Stimulated activated CD4-positive, alpha-beta T cell treated with anti-CD3 and anti-CD28 coated beads, Interleukin-15, amount 100 ng/mL, for 24 hours (primary cell): ENCODE measurements at places on chromosomes 6 and 20.
A peak's percentile ranks its signal among the peaks of the same experiment; 100 is the strongest.

DNA sequence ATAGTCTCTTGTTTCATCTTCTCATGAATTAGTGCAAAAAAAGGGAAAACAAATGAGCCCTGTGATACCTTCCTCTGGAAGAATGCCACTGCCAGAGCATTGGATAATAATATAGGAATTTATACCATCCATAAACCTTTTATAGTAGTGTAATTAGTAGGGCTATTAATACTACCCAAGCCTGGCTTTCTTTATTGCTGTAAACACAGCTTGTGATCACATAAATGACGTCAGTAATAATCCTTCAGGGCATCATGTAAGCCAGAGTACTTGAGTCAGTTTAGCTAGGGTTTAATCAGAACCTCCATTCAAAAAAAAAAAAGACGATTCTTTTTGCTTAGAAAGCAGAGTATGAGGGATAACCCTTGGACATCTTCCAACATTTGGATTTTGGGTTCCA, 264.8 kb downstream of the SLC35F1 start:
- no peak for DNase-seq

- DNase-seq, result no peak
Observed at GRCh38 chr20:46062151-46062550, 27.6 kb downstream of the NCOA5 start.

- DNase-seq, result no peak
Observed at GRCh38 chr6:145733810-145734209, 1.5 kb downstream of the EPM2A start.

- no peak for DNase-seq
Observed at GRCh38 chr6:14533446-14533845, 415.9 kb downstream of the CD83 start.

DNA sequence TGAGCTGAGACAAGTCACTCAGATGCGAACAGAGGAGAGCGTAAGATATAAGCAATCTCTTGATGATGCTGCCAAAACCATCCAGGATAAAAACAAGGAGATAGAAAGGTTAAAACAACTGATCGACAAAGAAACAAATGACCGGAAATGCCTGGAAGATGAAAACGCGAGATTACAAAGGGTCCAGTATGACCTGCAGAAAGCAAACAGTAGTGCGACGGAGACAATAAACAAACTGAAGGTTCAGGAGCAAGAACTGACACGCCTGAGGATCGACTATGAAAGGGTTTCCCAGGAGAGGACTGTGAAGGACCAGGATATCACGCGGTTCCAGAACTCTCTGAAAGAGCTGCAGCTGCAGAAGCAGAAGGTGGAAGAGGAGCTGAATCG, 9.5 kb upstream of the SNRNP48 start:
- no peak for DNase-seq

DNA sequence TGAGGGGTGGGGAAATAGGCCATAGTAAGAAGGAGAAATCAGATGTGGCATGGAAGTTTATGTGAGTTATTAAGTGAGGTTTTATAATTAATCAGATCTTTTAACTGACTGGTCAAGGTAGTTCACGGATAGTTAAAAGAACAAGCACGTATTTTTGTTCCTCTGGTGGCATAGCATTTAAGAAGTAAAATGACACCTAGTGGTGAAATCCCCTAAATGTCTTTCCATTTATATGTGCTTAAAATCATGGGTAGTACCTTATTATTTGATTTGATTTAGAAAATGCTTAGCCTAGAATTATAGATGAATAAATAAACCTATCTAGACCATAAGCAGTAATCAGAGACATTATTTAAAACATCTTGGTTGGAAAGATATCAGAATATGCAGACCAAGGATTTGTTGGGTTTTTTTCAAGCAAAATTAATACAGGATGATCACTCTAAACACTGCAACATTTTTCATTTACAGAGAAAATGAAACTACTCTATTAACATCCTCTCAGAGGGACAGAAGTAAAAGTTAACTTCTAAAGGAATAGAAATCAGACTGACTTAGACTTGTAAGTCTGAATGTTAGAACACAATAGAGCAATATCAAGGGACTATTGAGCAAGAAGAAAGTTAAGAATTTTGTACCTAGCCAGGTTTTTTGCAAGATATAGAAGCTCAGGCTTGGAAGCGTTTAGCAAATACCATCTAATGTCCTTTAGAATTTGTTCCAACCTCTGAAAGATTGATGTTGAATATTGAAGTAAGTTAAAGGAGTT, 81.1 kb downstream of the STXBP5 start:
- no peak for DNase-seq

DNA sequence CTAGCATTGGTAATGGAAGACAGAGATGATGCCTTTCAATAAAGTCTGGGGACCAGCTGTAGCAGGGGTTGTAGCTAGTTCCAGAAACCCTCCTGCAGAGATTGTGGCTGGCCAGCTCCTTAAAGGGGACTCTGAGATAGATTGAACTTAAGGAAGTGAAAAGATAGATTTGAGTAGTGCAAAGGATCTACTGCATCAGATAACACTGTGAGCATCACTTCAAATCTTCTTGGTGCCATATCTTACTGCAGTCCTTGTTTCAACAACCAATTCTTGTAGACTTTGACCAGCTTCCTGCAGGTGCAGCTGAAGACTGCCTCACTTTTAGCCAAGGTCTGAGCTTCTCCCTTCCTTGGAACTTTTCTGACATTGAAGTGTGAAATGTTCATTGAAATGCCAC, 14.8 kb upstream of the CEP162 start:
- DNase-seq, result no peak

DNA sequence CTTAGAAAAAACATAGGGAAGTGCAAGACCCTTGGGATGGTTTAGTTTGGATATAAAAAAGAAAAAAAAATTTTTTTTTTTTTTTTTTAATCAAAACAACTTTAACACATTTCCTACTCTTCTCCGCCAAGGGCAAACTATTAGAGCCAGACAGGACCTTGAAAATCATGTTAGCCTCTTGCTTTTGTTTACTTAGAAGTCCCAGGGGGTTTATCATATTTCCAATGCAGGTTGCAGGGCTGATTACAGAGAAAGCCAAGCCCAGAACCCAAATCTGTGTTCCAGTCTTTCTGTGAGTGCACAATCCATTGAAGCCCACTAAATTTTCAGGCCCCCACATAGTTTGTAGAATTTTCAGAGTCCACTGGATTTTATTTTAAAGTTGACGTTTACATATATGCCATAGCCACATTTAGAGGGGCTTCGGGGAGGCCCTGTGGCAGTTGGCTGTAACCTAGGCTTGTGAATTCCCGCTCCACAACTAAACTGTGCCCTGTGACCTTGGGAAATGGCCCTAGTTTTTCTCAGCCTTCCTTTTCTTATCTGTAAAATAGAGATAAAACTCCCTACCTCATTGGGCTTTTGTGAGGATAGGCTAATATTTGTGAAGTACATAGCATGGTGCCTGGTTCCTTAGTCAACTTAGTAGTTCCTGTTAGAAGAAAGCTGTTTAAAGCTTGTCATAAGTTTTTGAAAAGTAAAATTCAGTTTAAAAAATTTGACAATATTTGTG, 55.7 kb downstream of the NCOA7 start:
- DNase-seq, result no peak

DNA sequence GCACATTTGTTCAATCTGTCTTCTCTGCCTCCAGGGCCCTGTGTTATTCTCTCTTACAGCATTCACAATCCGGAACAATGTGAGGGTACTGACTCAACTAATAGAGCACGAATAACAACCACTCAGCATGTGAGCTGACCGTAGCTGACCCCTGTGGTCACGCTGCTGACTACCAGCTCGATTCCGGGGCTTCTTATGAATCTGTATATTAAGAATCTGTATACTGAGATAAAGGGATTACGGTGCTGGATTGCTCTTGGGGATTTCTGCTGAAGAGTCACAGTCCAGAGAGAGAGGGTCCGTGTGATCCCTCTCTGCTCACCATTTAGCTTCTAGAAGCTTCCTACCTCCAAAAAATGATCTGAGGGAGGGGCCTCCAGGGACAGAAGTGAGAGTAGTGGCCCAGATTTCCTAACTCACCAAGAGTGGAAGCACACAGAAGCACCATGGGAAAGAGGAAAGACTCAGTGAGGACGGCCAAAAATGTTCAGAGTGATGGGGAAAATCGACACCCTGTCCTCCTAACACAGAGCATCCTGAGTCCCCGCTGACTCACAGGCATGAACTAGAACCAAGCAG, 156.2 kb downstream of the THBS2 start:
- DNase-seq, result no peak

DNA sequence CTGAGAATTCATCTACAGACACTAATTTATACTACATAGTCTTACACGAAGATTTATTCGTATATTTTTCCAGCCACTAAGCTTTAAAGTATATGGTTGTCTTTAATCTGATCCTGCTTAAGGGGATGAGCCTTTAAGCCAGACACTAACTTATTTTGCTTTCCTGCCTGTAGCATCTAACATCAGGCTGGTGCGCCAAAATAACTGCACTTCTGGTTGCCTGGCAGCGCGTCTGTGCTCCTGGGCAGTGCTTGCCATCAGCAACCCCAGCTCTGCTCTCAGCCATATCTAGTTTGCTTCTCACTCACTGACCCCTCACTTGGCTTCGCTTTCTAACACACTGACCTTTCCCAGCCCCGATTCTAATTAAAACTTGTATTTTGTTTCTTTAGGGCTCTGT, 21.8 kb downstream of the HMGCLL1 start:
- DNase-seq, result no peak

DNA sequence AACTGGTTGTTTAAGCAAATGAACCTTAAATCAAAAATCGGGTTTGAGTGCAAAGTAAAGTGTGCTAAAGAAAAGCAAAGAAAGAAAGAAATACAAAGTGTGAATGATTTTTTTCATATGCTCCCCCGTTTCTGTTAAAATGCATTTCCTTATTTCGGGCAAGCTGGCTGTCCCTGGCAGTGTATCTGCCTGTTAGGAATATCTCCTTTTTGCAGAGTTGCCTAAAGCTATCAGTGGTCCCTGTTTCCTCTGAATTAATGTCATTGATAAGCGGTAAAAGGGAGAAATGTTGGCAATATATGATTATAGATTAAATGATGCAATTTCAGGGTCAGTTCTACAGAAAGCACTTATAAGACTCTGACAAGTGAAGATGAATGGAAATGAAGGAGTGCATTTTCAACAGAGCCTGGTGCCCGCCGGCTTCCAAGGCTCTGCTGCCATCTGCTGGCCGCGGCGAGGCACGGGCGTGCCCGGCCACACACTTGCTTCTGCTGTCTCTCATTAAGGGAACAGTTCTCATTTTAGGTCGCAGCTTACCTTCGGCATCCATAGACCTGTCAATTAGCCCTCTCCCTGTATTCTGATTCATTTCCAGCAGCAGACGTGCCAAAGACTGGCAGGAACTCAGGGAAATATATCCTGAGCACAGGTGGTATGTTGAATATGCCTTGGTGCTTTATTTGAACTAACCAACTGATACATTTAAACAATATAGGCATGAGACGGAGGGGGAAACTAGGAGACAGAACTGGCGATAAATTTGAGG, 381.9 kb downstream of the C6orf118 start:
- DNase-seq, result peak; percentile 65

DNA sequence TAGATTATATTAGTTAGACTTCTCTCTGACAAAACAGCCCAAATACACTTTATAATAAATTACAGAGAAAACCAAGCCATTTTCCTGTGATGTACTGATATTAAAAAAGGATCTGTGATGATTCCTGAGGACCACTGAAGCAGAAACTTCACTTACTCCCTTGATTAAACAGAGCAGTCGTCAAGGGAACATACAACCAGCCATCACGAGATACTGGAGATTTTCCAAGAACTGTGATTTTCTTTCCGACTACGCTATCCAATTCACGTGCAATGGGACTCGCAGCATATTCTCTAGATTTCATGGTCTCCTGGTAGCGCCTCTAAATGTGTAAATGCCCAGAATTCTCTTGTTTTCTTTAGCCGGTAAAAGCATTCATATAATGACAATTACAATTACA, 377.4 kb downstream of the PHF3 start:
- no peak for DNase-seq

- no peak for DNase-seq
Observed at GRCh38 chr6:12033770-12034169, 21.7 kb downstream of the HIVEP1 start.

- DNase-seq, result no peak
Observed at GRCh38 chr6:74066168-74066871, 370.3 kb downstream of the CD109 start.

DNA sequence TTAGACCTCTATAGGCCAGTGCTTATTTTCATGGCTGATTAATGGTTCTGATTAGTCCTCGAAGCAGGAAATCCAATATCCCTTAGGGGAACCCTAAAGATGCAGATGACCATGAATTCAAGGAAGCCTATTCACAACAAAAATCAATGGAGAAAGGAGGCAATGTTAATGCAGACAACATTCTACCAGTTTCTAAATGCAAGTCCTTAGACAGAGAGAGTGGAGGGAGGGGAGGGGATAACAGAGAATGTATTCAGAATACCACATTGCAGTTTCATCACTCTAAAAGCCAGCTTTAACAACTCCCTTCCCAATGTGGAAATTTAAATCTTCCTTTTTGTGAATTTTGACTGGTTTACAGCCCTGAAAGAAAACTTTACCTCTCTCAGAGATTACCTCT, 87.1 kb upstream of the POU3F2 start:
- no peak for DNase-seq

DNA sequence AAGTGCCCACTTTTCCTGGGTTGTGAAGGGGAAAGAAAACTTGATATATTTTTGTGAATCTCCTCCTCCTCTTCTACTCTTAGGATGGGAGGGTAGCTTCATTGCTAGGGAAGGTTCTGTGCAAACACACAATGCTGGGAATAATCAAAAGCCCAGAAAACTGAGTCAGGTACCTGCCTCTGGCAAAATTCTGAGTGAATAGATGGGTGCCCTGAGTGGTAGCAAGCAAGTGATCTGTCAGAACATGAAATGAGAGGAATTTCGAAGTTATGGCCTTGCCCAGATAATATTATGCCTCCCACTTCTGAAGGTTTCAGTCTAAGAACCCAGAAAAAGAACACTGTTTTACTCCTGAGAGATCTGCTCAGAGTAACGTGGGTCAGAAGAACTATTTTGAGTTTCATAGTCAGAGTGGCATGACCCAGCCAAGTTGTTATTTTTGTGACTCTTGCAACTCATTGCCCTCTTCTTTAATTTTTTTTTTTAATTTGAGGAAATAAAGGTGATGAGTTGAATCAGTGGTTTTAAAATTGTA, 158.3 kb downstream of the BMP2 start:
- no peak for DNase-seq

- DNase-seq, result no peak
Observed at GRCh38 chr20:14470977-14471661, 133.7 kb upstream of the FLRT3 start.

GRCh38 chr20:50726955-50727791, 4.2 kb upstream of the PARD6B start:
- DNase-seq, result no peak

GRCh38 chr6:153947808-153948447, 91.1 kb upstream of the OPRM1 start:
- peak; percentile 3 for DNase-seq
